Fibroblast of mammary gland (primary cell): ENCODE measurements at places on chromosomes 2 and 18.

GRCh38 chr18:74689251-74689650 lies 91.6 kb downstream of the ZNF407 start:
- DNase-seq, result peak; percentile 89

DNA sequence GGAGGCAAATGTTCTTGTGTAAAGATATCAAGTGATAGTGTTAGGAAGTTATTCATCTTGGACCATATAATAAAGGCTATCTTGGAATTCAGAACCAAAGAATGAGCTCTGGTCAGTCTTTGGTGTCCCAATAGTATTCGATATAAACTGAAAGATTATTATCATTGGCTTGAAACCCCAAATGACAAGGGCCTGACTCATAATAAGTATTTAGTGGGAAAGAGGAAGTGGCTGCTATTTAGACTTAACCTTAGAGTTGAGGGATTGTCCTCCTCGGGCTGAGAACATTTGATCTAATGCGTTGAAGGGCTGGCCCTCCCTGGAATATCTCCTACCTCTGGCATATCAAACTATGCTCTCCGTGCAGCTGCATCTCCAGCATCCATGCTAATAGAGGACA lies 67.5 kb downstream of the CDH20 start:
- DNase-seq, result peak; percentile 89

- DNase-seq, result peak; percentile 75
Observed at GRCh38 chr18:36688020-36688965, 140.5 kb downstream of the TPGS2 start.

- DNase-seq, result no peak
Observed at GRCh38 chr2:53544871-53545558, 222.6 kb upstream of the CHAC2 start.

GRCh38 chr18:49988101-49988500 lies 174.8 kb upstream of the ACAA2 start:
- no peak for DNase-seq

GRCh38 chr2:197059477-197059876 lies 133.0 kb upstream of the PGAP1 start:
- no peak for DNase-seq

- DNase-seq, result peak; percentile 91
Observed at GRCh38 chr2:33145459-33145858, 198.7 kb downstream of the LTBP1 start.

DNA sequence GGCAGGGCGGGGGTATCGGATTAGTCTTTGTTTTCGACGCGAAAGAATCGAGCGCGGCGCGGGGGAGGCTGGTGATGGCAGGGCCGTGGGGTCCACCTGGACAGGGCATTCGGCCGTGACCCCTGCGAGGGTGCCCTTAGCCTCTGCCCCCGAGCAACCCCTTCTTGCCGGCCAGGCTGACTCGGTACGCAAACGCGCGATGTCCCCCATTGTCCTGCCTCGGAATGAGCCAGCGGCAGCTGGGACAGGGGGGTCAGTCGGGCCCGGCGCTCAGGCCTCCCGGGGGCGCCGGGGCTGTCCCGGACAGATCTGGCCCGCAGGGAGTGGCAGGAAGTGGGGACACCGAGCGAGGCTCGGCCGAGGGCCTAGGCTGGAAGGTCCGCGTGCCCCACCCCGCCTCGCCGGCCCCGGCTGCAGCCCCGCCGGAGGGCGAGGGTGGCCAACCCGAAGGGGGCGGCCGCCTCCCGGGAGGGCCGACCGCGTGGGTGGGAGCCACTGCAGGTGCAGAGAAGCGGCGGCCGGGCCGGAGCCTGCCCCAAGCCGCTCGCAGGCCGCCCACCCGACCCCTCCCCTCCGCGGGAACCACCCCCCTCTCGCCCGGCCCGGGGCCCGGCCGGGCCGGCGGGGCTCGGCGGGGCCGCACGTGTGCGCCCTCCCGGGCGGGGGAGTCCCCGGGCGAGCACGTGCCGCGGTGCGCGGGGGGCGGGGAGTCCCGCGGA lies at the start of gene TET3:
Gene TET3 (plus strand): TSS at position 708 of the 719 bp plus-strand sequence. CDS start 1,494 bp downstream, outside the sequence.
- DNase-seq, result no peak

GRCh38 chr2:222398446-222398885 lies 25.9 kb upstream of the SGPP2 start:
- no peak for DNase-seq

- DNase-seq, result peak; percentile 53
Observed at GRCh38 chr2:71530641-71531332, 77.4 kb downstream of the DYSF start.
